ENCODE measurements at places on chromosomes 4 and X. TPM values are rescaled to one million over a fixed set of nuclear protein-coding genes. Genes with fewer than 3 reads are reported as not detected.

- peak; percentile 72 for DNase-seq
These were observed 57.6 kb downstream of the PROM1 start for GRCh38 chr4:16026160-16026761.

- DNase-seq = no peak
These were observed 67.2 kb upstream of the C1GALT1C1 start for GRCh38 chrX:120697053-120697452.

DNA sequence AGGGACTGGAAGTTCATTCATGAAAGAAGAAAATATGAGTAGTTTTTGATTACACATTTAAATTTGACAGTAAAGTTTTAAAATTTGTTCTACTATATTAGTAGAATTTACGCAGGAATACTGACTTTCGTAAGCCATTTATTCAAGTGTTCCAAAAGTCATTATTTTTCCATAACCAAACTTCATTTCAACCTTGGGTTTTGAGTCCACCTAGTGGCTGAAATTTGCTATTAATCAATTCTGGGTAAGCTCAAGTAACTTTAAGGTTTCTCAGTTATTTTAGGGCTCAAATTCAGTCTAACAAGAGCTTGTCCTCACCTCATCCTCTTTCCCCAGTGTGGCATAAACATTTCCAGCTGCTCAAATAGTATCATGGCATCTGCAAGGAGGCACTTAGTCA, 175.4 kb downstream of the SH3BGRL start:
- DNase-seq = peak; percentile 37

DNA sequence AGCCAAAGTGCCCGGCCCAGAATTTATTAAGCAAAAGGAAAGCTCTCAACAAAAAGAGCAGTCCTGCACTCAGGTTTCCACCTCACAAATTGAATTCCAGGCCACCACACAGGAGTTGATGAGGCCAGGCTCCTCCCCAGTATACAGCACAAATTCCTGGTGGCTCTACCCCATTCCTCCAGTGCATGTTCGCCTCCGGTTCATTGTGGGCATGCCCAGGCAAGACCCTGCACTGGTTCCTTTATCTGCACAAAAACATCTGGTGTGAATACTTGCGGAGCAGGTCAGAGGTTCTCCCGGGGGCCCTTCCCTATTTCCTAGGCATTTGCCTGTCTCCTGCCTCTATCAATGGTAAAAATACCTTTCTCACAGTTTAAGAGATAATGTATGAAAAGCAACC, 195.2 kb upstream of the ANXA10 start:
- peak; percentile 73 for DNase-seq

The KLHL15 gene
- 5.0 TPM for total RNA-seq

DNA sequence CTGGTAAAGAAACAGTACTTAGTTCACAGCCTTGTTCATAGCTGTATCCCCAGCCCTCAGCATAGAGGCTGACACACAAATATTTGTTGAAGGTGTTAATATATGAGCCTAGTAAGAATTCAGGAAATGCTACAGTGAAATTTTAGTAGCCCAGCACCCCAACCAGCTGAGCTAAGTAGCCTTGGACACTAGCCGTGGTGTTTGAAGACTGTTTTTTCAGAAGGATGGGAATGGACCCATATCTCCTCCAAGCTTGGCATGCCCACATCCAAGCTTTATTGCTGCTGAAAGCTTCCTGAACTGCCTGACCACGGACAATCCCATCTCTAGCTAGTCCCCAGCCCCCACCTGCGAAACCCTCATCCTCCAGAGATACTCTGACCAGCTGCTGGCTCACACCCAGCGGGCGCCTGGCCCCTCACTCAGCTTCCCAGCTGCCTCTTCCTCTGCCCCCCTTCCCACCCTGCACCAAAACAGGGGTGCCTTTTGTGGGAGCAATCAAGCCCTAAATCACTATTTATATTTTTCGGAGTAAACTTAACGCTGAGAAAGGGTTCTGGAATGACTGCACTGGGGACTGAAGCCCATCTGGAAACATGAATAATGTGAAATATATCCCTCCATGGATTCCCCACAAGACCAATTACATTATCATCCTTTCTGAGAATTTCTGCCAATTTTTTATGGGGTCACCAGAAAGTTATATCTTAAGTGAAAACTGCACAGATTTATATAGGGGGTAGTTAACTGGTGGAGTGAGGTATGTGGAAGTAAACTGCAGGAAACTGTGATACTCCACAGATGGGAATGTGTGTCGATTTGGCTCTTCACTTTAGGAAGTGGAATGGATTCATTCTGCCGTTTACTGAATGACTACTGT, 41.1 kb upstream of the CBR4 start:
- DNase-seq = peak; percentile 4

DNA sequence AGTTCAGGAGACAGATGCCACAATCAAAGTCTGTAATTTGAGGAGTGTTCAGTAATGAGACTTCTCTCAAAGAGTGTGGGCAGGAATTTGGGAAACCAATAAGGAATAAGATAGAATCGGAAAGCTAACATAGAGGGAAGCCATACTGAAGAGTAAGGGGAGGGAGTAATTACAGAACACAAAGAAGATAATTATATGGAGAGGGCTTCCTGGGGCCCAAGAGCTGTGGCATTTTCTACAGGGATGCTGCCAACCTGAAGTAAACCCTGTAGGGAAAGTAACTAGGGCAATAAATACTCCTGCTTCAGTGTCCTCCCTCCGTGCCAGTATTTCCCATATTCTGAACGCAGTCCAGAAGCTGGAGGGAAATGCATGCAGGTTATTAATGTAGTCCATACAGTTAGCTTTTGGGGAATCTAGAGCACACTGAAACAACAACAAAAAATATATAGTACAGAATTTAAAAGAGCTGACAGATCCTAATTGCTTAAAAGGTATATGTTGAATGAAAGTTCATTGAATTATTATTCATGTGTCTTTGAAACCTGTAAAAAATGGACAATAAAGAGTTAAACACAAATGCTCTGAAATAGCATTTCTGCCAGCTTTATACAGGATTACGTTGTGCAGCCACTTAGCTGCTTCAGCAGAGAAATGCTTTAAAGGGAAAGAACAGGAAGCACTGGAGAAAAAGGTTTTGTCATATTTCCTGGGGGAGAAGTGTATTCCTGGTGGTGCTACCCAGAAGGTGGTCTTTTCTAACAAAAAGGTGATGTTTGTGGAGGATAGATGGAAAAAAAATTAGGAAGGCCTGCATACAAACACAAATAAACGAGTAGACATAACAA, 48.0 kb downstream of the CXXC4 start:
- no peak for DNase-seq

DNA sequence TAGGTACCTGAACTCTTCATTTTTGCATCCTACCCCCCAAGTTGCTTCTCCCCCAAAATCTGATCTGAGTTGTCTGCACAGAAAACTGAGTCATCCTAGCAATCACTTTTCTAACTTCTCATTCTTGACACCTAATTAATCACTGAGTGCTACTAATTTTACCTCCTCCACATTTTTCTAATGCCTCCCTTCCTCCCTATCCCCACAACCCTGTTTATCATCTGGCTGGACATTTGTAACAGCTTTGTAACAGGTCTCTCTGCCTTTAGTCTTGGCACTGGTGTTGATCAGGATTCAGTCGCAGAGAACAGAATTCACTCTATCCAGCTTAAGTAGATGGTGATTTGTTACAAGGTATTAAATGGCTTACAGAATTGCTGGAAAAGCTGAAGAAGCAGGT, 303.9 kb upstream of the GATB start:
- no peak for DNase-seq

The NKX1-1 gene
- total RNA-seq = not detected

DNA sequence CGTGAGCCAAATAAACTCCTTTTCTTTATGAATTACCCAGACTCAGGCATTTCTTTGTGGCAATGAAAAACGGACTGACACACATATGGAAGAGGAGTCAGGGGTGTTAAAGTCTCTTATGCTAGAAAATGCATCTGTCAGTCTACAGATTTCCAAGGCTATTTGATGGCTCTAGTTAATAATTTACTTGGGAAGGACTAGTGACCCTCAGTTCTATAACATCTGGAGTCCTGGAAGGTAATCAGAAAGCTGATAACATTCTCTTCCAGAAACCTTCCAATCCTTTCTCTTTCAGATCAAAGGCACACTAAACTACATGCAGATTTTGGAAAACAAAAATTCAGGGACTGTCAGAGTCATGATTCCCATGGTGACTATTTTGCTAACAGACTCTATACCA, 142.0 kb upstream of the TEX13D start:
- DNase-seq = no peak

GRCh38 chr4:1980561-1981041, 28.2 kb downstream of the NELFA start:
- DNase-seq = no peak

DNA sequence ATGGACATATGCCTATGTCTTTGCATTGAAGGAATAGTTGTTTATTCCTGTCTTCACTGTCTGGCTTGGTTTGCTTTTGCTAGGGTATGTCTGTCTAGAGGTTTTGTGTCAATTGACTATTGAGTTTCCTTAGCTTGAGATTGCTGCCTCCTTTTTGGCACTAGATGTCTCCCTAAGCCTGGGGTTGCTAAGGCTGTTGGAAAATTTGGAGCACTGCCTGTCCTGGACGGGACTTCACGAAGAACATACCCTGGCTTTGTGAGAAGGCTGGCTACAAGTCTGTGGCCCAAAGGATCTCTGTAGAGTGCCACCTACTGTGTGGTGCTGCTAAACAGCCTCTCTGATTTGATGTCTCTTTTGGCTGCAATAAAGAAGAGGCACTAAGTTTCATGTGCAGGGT, 183.8 kb upstream of the NUDT10 start:
- DNase-seq = no peak

DNA sequence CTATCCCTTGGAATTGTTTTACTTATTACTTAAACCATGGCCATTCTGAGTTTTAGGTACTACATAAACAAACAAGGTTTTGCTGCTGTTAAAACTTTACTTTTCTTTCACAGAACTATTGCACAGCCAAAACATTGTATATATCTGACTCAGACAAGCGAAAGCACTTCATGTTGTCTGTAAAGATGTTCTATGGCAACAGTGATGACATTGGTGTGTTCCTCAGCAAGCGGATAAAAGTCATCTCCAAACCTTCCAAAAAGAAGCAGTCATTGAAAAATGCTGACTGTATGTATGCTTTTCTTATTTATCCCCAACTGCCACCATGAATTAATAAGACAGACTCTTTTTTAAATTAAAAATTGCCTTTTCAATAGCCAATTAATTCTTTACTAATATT, 69.8 kb downstream of the CCKAR start:
- no peak for DNase-seq

- DNase-seq = no peak
These were observed 415.0 kb upstream of the RPS6KA3 start for GRCh38 chrX:20681683-20682082.

DNA sequence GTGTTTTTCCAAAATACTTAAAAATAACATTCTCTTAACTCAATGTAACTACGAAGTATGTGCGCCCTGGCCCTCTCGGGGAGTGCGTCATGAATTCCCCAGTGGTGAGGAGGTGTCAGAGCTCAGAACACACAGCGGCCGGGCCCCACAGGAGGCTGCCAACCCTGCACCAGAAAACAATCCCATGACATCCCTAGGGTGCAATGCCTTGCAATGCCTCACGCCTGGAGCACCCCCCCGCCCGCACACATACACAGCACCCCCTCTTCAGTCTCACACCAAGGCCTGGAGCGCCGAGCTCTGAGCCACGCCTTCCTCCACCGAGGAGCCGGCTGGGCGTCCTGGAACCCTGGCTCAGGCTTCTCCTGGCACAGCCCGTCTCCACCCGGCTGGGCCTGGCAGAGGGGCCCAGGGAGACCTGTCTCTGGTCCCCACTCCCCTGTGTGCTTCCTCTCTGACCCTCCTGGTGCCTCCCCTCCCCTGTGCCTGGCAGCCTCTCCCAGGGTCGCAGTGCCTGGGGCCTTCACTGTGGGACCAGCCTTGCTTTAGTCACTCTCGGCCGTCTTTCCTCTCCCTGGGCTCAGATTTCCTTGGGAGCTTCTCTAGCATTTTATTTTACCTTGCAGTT, 108.2 kb upstream of the ADRA2C start:
- DNase-seq = no peak

GRCh38 chrX:109619771-109620170, 5.2 kb downstream of the KCNE5 start:
- DNase-seq = no peak

The SPATA18 gene
- 2.2 TPM for total RNA-seq

The HEPH gene
- total RNA-seq = 2.4 TPM

DNA sequence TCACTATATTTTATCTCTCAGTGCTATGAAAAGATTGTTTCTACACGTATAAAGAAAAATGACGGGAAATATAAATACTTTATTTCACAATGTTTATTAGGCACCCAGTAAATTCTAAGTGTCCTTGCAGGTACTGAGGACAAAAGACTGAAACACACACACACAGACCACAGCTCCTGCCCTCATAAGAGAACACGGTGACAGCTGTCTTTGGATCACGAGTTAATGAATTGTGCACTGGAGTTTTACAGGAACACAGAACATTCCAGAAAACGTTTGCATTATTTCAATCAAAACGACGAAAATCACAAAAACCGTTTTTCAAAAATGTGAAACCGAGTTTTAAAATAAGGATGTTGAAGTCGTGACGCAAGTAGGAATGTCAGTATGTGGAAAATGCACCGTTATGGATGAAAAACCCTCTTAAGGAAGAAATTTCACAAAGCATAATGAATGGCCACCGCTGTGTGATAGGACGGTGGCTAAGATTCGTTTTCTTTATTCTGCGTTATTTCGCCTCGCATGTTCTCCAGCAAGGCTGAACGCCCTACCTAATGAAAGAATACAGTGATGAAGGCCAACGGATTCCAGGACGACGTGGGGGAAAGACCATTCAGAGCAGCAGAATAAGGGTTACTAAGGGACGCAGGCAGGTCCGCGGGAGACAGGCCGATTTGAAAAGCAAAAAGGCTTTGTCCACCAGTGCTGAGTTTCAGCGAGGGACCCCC, 24.2 kb downstream of the FAM156A start:
- no peak for DNase-seq

GRCh38 chrX:9851890-9852289, 65.7 kb downstream of the SHROOM2 start:
- no peak for DNase-seq

The FGF13 gene
- 46.0 TPM for total RNA-seq
